T-cell (primary cell): ENCODE measurements at places on chromosomes 2 and 18.

GRCh38 chr2:189234991-189235390, 55.4 kb upstream of the COL5A2 start:
- DNase-seq = no peak

GRCh38 chr2:238986491-238987351, 138.8 kb downstream of the TWIST2 start:
- DNase-seq = no peak

- no peak for DNase-seq
These were observed 531.9 kb downstream of the TMEM182 start for GRCh38 chr2:103293742-103294077.

DNA sequence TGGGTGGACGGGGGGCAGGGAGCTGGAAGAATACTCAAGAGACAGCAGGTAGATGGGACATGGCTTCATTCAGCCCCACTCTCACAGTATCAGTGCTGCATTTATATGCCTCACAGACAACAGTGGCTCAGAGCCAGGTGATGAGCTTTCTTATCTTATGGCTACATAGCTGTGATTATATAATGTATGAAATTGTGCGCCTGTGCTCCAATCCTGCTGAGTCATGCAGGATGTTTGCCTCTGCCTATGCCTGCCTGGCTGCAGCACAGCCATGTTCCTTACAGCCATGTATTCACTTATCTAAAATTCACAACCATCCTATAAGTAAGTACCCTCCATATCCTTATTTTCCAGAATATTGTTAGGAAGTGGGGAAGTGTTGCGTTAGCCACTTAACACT, 37.7 kb upstream of the RNF103 start:
- DNase-seq = no peak

DNA sequence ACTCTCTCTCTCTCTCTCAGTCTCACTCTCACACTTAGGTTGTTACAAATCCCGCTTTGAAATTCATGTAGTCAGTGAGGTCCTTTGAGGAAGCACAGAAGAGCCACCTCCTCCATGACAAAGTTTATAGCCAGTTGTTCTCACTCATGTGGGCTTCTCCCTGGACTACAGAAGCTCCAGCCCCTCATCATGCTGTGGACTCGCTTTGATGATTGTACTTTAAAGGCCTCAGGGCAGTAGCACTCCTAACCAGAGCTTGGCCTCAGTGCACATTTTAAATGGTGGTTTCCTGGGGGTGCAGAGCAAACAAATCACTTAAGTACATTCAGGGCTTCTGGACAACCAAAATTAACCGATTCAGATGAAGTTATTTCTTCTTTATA, 115.7 kb downstream of the MTCL1 start:
- DNase-seq = no peak

DNA sequence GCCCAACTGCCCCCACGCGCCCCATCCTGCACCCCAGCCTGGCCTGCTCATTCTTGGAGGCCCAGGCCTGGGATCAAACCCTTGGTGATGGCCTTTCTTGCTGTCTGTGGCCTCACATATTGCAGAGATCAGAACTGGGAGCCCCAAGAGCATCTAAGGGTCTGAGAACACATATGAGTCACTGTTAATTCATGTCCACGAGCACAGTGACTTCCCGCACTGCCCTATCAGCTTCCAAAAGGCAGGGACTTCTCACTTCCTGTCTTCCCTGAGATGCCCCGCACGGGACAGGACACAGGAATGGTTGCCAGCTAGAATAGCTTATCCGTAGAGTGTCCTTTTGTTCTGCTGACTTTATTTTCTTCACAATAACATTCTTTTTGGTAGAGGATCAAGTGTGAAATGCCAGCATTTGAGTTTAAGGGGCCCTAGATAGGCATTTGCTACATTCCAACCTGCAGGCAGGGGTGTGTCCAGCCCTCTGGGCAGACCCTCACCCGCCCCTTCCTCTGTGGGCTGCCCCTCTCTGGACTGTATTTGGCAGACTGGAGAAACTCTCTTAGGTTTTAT, 21.1 kb upstream of the CELF4 start:
- DNase-seq = no peak

- DNase-seq = no peak
These were observed 79.2 kb downstream of the PTPRM start for GRCh38 chr18:7646174-7646886.

- no peak for DNase-seq
These were observed 6.1 kb upstream of the CYRIA start for GRCh38 chr2:16671760-16672159.

- DNase-seq = no peak
These were observed 27.8 kb downstream of the TWIST2 start for GRCh38 chr2:238875471-238876231.

DNA sequence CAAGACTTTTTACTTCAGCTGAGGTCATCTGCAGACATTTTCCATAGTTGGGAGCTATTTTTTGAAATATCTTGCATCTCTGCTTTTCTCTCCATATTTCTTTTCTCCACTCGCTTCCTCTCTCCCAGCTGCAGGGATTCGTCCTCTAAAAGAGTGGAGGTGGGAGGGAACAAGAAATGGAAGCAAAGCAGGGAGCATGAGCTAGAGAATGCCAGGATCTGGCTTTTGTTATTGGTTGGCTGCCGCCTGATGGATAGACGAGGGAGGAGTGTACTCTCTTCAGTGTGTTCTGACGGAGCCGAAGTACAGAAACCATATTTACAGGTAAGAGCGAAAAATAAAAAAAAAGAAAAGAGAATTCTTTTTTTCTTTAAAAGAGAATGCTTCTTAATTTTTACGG, at the start of gene CSRNP3:
TSS of gene CSRNP3 (plus strand) at position 282 of the 400 bp plus-strand sequence. CDS start 125,368 bp downstream, outside the sequence.
- DNase-seq = no peak

GRCh38 chr2:46849721-46850556, 65.7 kb downstream of the MCFD2 start:
- DNase-seq = no peak

GRCh38 chr2:31317396-31317795, 83.4 kb downstream of the EHD3 start:
- DNase-seq = no peak

DNA sequence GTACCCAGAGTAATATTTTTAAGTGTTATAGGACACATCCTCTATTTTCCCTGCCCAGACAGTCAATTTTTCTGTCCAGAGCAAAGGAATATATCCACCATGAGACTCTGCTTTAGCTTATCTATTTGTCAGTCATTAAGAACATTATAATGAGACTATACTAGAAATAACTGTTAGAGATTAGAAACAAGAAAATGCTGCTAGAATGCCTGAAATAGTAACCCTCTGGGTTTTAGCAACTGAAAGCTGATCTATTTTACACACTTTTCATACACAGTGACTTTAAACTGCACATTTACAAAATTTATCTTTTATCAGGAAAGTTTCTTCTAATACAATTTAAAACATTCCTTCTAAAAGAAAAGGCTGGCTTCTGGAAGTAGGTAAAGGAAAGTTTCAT, 39.6 kb downstream of the MBD2 start:
- DNase-seq = no peak

DNA sequence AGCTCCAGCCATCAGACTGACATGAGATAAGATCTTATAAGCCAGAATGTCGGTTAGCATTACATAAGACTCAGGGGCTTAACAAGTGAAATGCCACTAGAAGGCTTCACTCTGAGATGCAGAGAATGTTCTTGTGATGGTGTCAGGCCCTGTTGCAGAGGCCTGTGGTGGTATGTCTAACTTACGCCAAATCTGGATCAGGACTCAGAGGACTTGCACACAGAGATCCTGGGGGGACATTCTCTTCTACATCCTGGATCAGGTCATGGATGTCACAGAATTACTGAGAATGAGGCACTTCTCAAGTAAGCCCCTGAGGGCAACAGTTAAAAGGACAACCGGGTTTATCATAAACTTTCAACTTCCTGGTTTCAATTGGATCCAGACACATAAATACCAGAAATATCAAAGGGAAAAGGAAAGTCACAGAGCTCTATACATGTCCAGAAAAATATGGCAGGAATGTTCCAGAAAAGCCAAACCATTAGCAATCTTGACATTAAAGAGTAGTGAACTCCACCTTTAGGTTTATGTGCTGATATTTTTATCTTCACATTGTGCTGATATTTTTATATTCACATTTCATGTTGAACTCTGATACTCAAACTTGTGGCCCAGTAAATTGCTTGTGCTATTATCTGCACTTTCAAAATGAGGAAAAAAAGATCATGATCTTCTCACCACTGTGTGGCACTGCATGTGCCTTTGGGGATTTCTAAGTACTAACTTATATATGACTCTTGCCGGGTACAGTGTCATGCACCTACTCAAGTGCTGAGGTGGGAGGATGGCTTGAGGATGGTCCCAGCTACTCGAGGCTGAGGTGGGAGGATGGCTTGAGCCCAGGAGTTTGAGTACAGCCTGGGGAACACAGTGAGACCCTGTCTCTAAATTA, 137.5 kb upstream of the RNF152 start:
- no peak for DNase-seq

GRCh38 chr18:31684279-31685096, at the start of gene B4GALT6:
Gene B4GALT6 (minus strand): TSS chr18:31684581. CDS start chr18:31684426, 155 bp downstream.
- no peak for DNase-seq

DNA sequence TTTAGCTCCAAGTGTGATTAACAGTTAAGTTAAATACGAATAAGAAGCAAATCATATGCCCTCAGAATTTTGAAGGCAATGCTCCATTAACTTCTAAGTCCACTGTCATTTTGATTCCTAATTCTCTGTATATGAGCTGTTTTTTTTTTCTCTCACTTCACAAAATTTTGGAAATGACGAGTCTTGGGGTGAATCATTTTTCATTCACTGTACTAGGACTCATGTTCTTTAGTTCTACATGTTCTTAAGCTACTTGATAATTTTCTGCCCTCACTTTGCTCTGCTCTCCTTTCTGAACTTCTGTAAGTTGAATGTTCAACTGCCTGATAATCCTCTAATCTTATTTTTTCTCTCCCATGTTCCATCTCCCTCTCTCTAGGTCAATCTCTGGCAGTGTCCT, 141.0 kb downstream of the THADA start:
- DNase-seq = no peak

DNA sequence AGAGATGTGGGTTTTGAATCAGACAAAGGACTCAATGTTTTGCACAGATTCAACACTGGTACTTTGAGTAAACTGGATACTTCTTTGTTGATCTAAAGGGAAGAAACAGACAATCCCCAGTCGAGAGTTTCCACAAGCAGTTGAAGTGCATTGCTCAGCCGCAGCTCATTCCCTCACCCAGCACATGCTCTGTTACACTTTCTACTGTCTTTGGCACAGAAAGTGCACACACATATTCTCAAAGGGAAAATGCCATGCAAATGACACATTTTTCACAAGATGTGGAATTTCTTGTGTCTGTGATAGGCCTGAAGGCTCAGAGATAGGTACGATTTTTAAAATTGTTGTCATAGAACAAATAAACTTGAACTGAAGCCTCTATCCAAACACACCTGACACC, 258.9 kb upstream of the TRIB2 start:
- no peak for DNase-seq

GRCh38 chr2:174070281-174070680, 105.1 kb upstream of the SP3 start:
- DNase-seq = no peak

DNA sequence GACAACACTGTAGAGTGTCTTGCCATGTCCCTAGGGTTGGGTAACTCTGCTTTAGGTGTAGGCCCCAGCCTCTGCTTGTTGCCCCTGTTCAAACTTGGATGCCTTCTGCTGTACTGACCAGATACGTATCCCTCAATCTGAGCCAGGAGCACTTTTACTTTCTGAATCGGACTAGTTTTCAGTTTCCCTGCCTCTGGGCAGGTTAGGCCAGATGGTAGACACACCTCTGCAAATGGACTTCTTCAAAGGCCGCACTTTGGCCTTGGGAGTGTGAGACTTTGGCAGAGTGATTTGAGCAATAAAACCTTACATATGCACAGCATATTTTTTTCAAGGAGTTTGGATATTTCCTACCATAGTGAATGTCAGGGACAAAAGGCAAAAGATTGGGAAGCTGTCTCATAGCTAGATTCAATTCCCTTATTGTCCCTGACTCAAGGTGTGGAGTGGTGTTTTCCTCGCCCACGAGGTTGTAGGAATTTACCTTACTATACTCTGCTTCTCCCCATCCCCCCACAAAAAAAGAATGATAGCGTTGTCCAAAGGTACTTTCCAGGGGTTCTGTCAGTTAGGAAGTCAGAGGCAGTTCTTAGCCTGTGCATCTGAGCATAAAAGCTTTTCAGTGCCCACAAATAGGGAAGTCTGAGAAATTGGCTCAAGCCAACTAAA, 15.3 kb upstream of the PARD3B start:
- no peak for DNase-seq

DNA sequence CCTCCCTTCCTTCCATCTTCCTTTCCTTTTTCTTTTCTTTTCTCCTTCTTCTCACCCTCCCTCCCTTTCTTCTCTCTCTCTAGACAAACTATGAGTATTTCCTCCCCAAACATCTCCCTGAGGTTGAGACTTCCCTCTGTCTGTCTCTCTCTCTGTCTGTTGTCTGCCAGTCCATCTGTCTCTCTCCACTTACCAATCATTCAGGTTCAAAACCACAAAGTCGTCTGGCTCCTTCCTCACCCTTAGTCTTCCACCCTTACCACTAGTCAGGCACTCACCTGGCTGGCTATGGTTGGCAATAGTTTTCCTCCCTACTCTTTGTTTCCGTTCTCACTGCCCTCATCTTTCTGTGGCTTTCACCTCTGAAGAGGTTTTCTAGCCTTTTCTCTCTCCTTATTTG, 12.9 kb downstream of the CCL20 start:
- no peak for DNase-seq

DNA sequence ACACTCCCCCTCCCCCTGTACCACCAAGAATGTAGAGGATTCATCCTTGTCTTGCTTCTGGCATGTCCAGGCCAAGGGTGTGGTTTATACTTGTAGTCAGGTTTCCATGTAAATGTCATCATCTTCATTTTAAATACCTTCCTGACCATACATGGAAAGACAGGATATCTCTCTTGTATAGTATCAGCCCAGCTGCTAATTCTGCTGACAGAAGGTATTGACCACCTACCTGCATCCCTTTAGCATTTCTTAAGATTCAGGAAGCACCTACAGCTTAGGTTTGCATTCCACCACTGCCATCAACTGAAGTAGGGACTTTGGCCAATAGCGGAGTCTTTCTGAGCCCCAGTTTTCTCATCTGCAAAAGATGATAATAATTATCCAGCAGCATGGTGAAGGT, 22.9 kb upstream of the FSHR start:
- DNase-seq = no peak

- DNase-seq = no peak
These were observed 175.7 kb downstream of the PIEZO2 start for GRCh38 chr18:10973567-10974203.

DNA sequence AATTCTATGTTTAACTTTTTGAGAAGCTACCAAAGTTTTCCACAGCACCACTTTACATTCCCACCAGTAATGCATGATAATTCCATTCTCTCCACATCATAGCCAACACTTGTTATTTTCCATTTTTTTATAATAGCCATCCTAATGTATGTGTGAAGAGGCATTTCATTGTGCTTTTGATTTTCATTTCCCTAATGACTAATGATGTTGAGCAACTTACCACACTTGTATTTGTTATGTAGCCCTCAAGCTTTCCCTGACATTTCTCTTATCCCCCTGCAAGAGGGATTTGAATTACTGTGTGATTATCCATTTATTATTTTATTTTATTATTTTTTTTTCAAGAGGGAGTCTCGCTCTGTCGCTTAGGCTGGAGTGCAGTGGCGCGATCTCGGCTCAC, 23.6 kb upstream of the SOS1 start:
- DNase-seq = no peak

- no peak for DNase-seq
These were observed 121.1 kb downstream of the SETBP1 start for GRCh38 chr18:44801781-44802180.

GRCh38 chr2:108786008-108786353, 590 bp upstream of the CCDC138 start:
- no peak for DNase-seq
